ENCODE measurements at places on chromosomes 12 and 14.

GRCh38 chr12:45219621-45220020 is 3.7 kb downstream of the ANO6 start:
- no peak for DNase-seq

GRCh38 chr14:85483652-85484051 is 46.3 kb upstream of the FLRT2 start:
- no peak for DNase-seq

DNA sequence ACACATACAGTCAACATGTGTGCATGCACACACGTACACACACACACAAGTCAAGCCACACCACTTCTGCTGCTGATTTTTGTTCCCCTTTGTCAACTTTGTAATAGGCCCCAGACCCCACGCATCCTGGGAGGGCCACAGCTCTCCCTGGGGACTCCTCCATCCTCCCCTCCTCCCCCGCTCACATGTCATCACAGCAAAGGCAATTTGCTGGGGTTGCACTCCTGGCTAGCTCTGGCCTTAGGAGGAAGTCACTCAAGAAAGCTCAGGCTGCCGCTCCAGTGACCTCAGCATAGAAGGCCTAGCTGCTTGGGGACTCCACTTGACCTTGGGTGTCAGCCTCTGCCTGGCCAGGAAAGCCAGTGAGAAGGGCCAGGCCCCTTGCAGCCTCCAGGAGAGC is 27.2 kb downstream of the NGB start:
- DNase-seq = no peak

DNA sequence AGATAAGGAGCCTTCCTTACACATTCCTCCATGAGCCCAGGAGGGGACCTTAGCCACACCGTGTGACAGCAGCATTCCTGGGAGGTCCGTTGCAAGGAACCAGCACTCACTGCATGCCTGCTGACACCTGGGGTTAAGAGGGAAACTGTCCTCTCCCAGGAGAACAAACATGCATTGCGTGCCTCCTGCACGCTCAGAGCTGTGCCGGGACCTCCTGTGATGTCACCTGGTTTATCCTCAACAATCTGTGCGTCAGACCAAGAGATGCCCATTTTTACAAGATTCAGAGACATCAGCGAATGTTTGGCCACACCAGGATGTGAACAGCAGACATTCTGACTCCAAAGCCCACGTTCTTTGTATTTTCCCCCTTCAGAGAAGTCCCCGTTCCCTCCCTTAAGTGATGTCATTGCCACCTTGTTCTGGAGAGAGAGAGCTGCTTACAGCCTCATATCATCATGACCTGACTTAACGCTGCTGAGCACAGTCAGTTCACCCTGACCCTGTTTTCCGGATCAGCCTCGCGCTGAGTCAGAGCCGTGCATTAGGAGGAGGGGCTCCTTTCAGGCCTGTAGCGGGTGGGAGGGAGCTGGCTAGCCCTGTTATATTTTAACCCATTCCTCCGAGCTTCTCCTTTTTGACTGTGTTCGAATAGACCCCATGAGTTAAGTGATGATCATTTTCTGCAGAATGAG is 36.2 kb downstream of the TMEM120B start:
- no peak for DNase-seq

DNA sequence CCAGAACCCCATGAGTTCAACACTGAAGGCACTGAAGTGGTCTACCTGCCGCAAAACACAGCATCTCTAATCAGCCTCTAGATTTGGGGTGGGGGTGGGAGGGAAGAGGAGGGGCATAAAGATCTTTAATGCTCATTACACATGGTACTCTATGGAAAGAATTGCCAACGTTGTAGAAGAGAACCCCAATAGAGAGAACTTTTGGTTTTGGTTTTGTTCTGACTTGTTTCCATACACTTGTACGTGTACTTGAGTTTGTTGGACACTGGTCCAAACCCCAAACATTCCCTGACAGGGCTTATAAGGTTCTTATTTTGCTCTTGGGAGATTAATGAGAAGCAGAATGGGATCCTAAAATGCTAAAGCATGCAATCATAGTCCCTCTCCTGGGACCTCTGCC is 31.0 kb downstream of the GNPTAB start:
- no peak for DNase-seq

GRCh38 chr14:95959317-95959716 is 79.8 kb upstream of the C14orf132 start:
- no peak for DNase-seq

DNA sequence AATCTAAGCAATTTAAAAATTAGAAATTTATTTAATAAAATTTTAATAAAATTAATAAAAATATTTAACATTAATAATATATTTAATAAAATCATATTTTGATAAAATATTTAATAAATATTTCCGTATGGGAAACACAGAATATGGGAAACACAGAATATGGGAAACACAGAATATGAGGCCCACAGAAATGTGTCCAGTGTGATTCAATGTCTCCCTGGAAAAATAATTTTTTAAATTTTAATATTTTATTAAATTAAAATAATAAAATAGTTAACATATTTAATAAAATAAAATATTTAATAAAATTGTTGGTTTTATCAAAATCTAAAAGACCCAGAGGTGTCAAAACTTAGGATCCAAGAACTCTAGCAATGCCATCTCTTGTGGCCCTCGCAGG is 186.4 kb downstream of the TMEM132D start:
- DNase-seq = no peak

DNA sequence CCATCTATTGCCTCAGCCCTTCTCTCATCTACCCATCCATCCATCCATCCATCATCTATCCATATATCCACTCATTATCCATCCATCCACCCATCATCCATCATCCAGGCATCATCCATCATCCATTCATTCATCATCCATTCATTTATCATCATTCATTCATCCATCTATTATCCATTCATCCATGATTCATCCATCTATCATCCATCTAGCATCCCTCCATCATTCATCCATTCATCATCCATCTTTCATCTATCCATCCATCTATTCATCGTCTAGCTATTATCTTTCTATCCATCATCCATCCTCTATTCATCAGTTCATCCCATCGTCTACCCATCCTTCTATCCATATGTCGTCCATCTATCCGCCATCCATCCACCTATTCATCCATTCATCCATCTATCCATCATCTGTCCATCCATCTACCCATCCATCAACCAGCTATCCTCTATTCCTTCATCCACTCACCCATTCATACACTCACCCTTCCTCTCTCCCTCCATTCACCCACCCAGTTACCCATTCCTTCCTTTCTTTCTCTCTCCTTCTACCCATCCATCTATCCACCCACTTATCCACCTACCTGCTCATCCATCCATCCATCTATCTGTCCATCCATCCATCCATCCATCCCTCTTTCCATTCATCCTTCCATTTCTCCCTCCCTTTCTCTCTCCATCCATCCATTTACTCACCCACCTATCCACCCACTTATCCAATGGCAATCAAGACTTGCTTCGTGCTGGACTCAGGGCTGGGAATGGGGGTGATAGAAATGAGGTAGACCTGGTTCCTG is 59.3 kb downstream of the KIF26A start:
- DNase-seq = no peak

GRCh38 chr14:101839236-101839635 is 77.7 kb downstream of the PPP2R5C start:
- DNase-seq = no peak

- DNase-seq = no peak
Observed at GRCh38 chr14:105700622-105701288, 174.4 kb downstream of the TMEM121 start.

DNA sequence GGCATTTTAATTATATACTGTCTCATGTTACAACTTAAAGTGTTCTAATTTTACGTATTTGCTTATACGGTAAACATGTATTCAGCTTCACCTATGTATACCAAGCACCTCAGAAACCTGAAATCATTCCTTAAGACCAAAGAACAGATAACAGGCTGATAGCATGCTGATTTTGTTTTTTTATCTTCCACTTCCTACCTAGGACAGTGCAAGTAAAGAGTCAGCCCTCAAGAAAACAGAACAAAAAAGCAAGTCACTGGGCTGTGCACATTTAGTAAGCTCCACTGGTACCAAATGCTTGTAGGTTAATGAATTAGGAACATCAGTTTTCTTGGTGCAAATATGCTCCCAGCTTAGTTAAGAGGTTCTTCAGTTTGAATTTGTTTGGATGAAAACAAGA is 611.3 kb downstream of the VRK1 start:
- DNase-seq = no peak

DNA sequence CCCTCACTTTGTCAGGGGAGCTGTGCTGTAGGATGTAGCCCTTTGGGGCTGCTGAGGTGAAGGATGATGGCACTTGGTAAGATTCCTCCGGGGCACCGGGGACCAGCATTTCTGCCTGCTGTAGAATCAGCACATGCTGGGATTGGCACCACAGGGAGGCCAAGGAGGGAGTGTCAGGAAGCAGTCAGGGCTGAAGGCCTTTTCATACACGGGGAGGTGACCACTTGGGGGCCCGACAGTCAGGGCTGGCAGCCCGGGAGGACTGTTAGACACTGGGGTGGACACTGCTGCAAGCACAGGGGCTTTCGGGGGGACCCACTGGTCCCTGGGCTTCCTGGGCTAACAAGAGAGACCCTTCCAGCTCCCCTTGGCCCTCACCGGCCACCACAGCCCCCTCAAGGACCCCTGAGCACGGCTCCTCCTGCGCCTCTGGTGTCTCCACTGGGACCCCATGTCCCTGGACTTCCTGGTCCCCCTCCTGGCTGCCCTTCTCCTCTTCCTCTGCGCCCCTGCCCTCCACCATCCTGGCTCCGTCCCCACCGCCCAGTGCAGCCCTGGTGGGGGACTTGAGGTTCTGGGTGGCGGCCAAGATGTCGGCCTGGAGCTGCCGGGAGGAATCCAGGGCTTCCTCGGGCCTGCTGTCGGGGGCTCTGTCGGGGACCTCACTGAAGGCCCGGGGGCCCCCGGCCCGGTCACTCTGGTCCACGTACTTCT is 6.5 kb downstream of the TMEM119 start:
- DNase-seq = no peak

DNA sequence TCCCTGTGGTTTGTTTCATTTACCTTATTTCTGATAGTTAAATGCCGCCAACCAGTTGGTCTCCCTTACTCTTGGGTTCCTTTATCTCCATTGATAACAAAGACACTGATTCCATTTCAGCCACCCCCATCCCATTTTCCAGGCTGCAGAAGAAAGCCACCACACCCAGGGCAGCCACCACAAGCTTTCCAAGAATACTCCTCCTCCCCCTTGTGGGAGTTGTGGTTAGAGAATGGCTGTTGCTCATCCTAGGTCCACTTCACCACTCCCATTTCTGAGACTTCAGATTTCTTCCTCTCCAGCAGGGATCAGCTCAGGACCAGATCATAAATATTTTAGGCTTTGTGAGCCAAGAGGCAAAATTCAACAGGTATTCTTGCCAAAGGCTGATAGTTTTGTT is 73.9 kb downstream of the ANO4 start:
- no peak for DNase-seq

GRCh38 chr14:65471038-65471878 is 58.7 kb downstream of the FUT8 start:
- no peak for DNase-seq

DNA sequence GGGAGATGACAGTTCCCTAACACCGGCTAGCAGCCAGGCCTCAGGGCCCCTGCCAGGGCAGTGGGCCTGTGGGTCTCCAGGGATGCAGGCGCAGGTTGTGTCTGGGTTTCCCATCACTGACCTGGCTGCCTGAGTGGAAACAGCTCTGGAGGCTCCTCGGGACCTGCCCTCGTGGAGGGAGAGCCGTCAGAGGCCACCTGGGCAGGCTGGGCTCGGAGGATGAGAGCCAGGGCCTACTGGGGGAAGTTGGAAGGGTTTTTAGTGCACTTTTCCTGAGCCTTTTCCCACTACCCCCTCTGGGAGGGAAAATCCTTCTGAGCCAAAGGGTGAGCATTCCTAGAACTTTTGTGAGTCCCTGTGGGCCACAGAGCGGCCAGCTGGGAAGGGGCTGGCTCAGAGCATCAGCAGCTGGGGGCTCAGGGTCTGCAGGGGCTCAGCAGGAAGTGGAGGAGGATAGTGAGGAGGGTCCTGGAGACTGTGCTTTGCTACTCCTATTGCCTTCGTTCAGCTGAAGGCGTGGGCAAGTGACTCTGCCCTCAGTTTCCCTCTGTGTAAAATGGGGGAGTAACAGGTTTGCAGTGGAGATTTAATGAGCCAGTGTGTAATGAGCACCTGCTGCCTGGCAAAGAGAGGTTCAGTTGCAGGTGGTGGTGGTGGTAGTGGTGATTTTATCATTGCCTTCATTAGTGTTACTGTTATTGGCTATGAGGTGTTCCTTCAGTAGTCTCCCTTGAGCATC is 1.8 kb downstream of the SH2B3 start:
- DNase-seq = no peak

- DNase-seq = no peak
Observed at GRCh38 chr14:106877517-106877916, 1351.1 kb downstream of the TMEM121 start.

DNA sequence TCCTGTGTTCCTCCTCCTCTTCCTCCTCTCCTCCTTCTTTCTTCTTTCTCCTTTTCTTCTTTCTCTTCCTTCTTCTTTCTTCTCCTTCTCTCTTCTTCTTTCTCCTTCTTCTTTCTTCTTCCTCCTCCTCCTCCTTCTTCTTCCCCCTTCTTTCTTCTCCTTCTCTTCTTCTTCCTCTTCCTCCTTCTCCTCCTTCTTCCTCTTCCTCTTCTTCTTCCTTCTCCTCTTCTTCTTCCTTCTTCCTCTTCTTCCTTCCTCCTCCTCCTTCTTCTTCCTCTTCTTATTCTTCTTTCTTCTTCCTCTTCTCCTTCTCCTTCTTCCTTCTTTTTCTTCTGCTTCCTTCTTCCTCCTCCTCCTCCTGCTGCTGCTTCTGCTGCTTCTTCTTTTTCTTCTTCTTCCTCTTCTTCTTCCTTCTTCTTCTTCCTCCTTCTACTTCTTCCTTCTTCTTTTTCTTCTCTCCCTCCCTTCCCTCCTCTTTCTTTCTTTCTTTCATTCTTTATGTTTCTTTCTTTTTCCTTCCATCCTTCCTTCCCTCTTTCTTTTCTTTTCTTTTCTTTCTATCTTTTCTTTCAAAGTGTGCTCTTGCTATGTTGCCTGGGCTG is 19.0 kb downstream of the C12orf71 start:
- DNase-seq = no peak
